Stimulated activated CD4-positive, alpha-beta T cell treated with anti-CD3 and anti-CD28 coated beads, Interleukin-4, amount 100 ng/mL, for 4 hours (primary cell): ENCODE measurements at places on chromosomes 2 and 18.

- no peak for DNase-seq
Observed at GRCh38 chr18:12010187-12010802, 29.0 kb downstream of the IMPA2 start.

GRCh38 chr2:220948579-220948978, 623.5 kb downstream of the EPHA4 start:
- DNase-seq: no peak

GRCh38 chr2:134727385-134727784, 8.6 kb upstream of the TMEM163 start:
- no peak for DNase-seq

DNA sequence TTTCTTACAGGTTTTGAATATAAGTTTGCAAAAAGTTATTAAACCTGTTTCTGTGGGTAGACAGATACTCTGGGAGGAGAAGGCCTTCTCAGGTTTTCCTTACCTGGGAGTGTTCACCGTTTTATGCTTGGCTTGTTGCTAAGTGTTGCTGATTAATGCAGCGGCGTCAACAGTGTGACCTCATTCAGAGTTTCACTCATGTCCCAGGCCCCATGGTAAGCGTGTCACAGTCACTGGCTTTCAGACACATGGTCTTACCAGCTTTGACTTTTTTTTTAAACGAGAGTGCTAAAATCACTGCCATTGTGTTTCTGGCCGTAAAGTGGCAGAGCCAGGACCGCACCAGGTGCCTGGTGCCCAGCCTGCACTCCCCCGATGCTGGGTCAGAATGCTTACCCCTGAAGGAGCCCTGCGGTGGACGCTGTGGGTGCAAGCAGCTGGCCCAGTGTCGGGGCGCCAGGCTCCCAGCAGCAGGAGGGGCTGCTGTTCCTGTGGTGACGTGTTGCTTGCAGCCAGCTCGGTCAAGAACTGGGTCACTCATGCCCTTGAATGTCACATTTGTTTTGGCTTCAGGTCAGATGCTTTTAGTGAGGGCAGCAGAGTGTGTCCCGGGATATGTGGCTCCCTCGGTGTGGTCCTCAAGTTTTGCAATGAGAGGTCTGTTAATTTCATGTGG, 3.5 kb downstream of the CAPN10 start:
- DNase-seq: no peak

GRCh38 chr2:183341057-183341456, 216.8 kb downstream of the NUP35 start:
- no peak for DNase-seq

DNA sequence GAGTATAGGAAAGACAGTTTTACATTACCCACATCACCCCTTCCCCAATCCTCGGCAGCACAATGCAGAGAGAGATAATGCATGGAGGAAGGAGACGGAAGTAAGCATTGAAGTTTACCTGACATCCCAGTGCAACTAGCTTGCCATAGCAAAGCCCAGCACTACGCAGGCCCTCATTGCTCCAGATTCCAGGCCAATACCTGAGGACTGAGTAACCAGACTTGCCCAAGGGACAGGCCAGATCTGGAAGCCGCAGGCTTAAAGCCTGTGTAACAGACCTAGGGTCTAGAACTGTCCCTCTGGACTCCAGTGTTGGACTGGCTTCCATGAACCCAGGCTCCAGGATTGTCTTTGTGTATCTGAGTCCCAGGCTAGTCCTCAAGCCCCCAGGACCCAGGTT, 17.6 kb downstream of the SERPINB4 start:
- no peak for DNase-seq

- no peak for DNase-seq
Observed at GRCh38 chr2:160836755-160837154, 323.5 kb upstream of the TANK start.

GRCh38 chr18:55489034-55489986, 98.7 kb downstream of the TCF4 start:
- no peak for DNase-seq

DNA sequence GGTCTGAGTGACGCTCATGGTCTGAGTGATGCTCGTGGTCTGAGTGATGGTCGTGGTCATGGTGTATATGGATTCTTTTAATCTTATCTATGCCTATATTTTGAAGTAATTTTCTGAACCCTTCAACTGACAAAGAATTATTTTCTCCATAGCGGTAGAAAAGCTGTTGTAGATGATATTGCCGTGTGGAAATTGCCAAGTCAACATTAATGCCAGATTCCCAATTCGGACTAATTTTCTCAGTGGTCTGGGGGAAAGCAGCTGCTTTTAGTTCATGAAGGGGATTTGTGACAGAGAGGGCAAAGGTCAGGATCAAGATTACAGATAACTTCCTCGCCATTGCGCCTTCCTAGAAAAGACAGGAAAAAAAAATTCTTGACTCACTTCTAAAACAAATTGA, 2.5 kb downstream of the SLC39A6 start:
- no peak for DNase-seq

DNA sequence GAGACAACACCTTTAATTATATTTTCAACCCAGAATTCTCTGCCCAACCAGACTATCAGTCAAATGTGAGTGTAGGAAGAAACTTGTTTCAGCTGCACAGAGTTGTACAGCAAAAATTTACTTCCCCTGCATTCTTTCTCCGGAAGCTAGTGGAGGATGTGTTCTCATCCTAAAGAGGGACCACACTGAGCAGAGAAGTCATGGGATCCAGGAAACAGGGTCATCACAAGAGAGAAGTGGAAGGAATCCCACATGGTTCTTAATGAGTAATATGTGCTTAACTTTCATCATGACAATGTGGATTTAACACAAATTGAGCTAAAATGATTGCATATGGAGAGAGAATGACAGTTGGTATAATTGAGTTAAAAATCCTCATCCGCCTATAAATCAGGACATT, 78.2 kb downstream of the INPP4A start:
- no peak for DNase-seq

GRCh38 chr18:58054041-58054781, 10.2 kb downstream of the NEDD4L start:
- no peak for DNase-seq

DNA sequence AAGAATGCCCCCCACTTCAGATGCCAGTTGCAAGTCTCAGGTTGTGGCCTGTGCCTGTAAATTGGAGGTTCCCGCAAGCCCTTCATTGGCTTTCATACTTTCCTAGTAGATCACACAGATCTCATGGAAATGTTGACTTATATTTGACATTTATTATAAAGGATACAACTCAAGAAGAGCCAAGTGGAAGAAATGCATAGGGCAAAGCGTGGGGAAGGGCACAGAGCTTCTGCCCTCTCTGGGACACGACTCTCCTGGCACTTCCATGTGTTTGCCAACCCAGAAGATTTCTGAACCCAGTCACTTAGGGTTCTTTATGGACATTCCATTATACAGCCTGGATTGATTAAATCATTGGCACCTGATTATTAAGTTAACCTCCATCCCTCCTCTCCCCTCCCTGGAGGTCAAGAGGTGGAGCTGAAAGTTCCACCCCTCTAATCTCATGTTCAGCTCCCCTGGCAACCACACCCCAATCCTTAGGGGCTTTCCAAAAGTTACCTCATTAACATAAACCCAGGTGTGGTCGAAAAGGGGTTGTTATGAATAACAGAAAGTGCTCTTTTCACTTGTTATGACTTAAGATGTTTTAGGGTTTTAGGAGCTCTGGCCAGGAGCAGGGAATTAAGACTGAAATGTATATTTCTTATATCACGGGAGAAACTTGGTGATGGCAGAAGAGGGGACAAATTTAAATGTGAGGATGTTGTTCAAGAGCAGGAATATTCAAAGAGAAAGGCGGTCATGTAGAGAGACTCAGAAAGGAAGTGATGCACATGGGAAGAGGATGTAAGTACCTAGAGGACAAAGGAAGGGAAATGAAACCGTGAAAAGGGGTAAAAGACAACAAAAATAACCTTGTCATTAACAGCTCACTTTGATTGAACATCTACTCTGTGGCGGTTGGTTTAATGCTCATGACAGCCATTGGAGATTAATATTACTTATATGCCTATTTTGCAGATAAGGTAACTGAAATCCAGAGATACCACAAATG, 31.8 kb downstream of the SP100 start:
- no peak for DNase-seq

DNA sequence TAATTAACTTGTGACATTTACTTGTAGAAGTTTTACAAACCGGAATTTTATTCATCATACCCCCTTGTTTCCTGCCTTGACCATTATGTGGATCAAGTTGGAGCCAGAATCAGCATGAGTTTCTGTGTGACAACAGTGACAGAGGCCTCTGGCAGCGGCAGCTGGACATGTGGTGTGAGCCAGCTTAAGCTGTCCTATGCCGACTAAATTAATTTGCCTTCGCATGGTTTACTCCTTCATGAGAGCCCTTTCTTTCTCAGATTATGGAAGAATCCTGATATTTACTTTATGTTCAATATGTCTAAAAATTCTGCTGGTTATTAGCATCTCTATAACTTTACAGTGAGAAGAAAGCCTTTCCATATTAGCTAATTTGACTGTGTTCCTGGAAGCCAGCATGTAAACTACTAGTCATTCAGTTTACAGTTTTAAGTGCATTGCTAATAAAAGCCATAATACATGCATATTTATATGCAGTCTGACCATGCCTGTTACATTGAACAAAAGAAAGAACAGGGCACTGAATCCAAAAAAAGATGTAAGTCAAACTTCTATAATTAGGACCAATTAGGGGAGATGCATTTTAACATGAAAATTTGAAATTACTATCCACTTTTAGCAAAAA, 495.8 kb upstream of the ACVR2A start:
- DNase-seq: no peak

GRCh38 chr2:239198221-239198620, 202.6 kb downstream of the HDAC4 start:
- no peak for DNase-seq

- peak; percentile 44 for DNase-seq
Observed at GRCh38 chr18:13217466-13217961, 1.0 kb upstream of the LDLRAD4 start.

DNA sequence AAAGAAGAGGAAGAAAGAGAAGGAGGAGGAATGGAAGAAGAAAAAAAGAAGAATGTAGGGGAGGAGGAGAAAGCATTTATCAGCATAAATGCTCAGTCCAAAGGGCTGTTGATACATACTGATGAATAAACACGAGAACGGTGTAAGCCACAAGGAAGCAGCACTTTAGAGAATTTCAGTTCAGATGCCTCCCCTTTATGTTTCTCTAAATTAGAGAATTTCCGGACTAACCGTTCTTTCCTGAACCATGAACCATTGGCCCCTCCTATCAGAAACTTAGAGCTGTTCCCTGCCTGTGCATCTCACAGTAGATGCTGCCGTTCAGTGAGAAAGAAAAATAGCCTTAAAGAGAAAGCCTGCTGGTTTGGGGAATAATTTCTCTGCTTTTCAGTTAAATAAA, 49.2 kb upstream of the TUBA3D start:
- no peak for DNase-seq

GRCh38 chr2:54898456-54899226, 151.6 kb downstream of the RTN4 start:
- DNase-seq: no peak

DNA sequence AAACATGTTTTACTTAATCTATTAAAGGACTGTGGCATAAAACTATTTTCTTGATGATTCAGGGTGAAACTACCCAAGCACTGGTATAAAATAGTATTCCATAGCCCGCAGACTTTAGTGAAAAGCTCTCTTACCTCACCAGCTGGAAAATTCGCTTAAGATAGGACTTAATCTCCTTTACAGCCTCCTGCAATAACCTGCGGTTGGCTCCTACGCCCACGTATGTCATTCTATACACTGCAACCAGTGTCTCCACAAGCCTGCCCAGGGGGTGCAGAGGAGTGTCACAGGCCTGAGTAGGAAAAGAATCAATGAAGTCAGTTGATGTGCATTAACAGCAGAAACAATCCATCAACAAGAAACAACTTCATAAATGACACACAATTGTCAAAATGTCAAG, 11.3 kb upstream of the MPP4 start:
- no peak for DNase-seq
